ENCODE measurements at places on chromosomes 3 and 15.

DNA sequence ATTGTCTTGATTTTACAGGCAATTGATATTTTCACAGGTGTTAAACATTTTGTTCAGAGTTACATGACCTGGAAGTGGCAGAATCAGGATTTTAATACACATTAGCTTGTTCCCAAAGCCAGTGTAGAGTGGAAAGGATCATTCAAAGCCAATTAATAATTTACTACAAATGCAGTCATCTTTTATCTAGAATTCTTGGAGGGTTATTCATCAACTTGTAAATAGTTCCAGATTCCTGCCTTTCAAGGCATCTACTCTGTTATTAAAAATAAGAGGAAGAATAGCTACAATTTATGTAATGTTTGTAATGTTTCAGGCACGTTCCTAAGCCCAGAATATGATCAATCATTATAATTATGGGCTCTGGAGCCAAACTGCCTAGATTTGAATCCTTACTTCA, 358.5 kb downstream of the ZNF385D start:
- no peak for DNase-seq

- no peak for DNase-seq
Measured at GRCh38 chr3:98954791-98955604, 53.5 kb upstream of the DCBLD2 start.

GRCh38 chr3:99069973-99070372, 168.5 kb upstream of the DCBLD2 start:
- no peak for DNase-seq

- no peak for DNase-seq
Measured at GRCh38 chr3:30779686-30780287, 114.7 kb downstream of the GADL1 start.

- no peak for DNase-seq
Measured at GRCh38 chr3:171285287-171285686, 174.9 kb downstream of the TNIK start.

Data from stimulated activated CD8-positive, alpha-beta memory T cell treated with anti-CD3 and anti-CD28 coated beads, Interleukin-2, amount 100 ng/mL, for 1 hour (primary cell).